ENCODE measurements at places on chromosomes 16 and 17.
A peak's percentile ranks its signal among the peaks of the same experiment; 100 is the strongest.

DNA sequence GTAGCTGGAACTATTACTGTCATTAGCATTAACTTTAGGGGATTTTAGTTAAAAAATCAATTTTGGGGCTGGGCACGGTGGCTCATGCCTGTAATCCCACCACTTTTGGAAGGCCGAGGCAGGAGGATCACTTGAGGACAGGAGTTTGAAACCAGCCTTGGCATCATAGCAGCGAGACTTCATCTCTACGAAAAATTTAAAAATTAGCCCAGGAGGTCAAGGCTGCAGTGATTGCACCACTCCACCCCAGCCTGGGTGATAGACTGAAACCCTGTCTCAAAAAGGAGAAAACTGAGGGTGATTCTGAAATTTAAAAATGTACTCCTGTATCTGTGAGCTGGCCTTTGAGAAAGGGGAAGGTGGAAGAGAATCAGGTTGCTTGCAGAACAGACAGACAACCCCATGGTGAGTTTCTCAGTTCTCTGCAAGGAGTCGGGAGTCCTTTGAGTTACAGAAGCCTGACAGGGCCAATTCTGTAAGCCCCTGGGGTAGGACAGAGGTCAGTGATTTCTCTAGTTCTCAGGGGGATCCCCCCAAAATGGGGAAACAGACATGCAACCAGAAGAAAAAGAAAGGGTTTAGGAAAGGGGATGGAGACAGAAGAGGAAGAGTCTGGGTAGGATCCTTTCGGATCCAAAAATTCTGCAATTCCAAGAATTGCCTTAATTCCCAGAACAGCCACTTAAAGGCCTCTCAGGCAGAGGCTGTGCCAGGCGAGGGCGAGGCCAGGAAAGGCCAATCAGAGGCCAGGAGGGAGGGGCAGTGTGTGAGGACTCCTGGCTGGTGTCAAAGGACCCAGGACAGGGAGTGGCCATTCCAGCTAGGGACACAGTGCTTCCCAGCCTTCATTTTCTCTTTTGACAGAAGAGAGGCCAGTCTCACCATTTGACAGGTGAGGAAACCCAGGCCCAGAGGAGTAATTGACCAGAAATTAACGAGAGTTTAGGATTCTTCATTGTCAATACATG lies 6.7 kb downstream of the NUPR1 start:
- H3K27me3 ChIP-seq, result no peaks in the 10 kb centered on the region
- no peaks in the 10 kb centered on the region for H3K4me1 ChIP-seq
- H3K36me3 ChIP-seq, result no peaks in the 10 kb centered on the region

DNA sequence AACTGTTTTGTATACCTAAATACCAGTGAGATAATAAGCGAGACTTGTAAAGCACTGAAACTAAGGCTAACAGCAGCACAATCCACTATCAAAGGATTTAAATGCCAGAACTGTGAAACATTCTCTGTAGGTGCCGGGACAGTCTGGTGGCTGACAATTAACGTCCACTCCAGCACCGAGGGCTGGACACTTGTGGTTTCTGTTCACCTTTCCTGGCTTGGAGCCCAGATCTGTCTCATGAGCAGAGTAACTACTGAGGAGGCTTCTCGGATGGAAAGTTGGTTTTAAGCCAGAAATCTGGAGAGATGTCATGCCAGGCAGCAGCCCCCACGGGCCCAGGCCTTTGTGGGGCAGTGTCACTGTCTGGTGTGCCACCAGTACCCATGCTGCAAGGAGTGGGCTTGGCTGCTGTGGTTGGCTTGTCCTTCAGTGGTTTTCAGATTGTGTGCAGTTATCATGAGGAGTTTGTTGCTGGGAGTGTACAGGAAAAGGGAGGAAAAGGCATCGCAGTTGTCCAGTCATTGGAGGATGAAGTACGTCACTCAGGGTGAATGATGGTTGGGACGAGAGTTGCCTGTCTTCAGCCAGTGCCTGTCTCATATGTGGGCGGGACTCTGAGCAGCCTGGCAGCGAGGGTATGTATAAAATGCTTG lies 35.5 kb downstream of the UBN1 start:
- no peak for DNase-seq
- H3K27me3 ChIP-seq, result no peaks in the 10 kb centered on the region
- no peak overlapping the region for H3K4me3 ChIP-seq
- no peak overlapping the region for H3K27ac ChIP-seq
- H3K4me1 ChIP-seq, result no peaks in the 10 kb centered on the region
- peaks cover 94% of the 10 kb centered on the region for H3K36me3 ChIP-seq

GRCh38 chr17:33628500-33629346 lies 335.6 kb upstream of the ASIC2 start:
- H3K27me3 ChIP-seq, result no peaks in the 10 kb centered on the region
- H3K27ac ChIP-seq, result no peak overlapping the region
- H3K4me1 ChIP-seq, result no peaks in the 10 kb centered on the region
- H3K4me3 ChIP-seq, result no peak overlapping the region
- no peaks in the 10 kb centered on the region for H3K36me3 ChIP-seq
- no peak for DNase-seq

DNA sequence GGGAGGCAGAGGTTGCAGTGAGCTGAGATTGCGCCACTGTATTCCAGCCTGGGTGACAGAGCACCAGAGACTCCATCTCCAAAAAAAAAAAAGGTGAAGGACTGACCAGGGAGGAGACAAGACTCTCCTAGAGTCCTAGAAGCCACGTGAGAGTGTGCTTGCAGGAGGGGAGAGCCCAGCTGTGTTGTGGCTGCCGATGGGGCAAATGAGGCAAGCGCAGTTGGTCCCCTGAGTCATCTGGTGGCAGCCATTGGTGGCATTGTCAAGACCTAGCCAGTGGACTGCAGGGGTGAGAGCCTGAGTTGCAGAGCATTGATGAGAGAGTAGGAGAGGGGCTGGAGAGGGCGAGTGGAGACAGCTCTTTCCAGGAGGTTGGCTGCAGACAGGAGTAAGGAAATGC lies 278.0 kb downstream of the SNX29 start:
- no peak overlapping the region for H3K4me3 ChIP-seq
- no peak overlapping the region for H3K27ac ChIP-seq
- no peaks in the 10 kb centered on the region for H3K4me1 ChIP-seq

- no peaks in the 10 kb centered on the region for H3K27me3 ChIP-seq
- no peak overlapping the region for H3K4me3 ChIP-seq
- no peaks in the 10 kb centered on the region for H3K36me3 ChIP-seq
- H3K4me1 ChIP-seq, result no peaks in the 10 kb centered on the region
- DNase-seq, result no peak
- H3K27ac ChIP-seq, result no peak overlapping the region
Measured at GRCh38 chr17:41012326-41013120, 3.6 kb upstream of the KRTAP3-1 start.

GRCh38 chr17:42201458-42201772 lies 7.1 kb upstream of the GHDC start:
- no peak for DNase-seq
- H3K4me3 ChIP-seq, result no peak overlapping the region
- H3K27ac ChIP-seq, result no peak overlapping the region

GRCh38 chr16:47970291-47970931 lies 185.4 kb downstream of the ABCC12 start:
- no peak for DNase-seq
- H3K4me3 ChIP-seq, result no peak overlapping the region
- H3K27ac ChIP-seq, result no peak overlapping the region
- H3K4me1 ChIP-seq, result no peaks in the 10 kb centered on the region
- no peaks in the 10 kb centered on the region for H3K36me3 ChIP-seq
- H3K27me3 ChIP-seq, result no peaks in the 10 kb centered on the region

DNA sequence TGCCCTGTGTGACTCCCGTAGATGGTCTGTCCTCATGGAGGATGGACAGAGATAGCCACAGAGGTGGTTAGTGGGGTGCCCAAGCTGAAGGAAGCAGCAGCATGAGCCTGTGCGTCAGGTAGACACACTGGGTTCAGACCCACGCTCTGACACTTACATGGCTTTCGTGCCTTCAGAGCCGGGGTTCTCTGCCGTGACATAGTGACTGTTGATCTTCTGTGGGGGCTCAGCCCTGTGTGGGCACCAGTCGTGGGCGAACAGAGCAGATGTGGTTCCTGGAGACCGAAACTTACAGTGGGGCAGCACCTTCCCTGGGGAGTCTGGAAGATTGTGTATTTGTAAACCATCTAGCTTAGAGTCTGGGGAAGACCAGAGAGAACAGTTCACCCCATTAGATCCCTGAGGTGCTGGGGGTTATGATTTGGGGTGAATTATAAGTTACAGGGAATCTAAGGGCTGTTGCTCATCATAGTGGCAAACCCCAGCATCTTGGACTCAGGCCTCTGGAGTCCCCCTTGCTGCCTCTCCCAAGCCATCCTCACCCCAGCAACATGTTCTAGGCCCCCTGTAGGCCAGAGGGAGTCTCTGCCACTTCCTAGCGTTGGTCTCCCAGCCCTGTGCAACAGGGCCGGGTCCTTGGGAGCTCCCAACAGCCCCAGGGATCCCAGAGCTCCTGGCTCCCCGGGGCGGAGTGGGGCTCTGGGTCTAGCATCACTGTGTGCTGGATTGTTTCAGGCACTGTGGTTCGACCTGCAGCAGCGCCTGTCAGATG lies 28.6 kb downstream of the NECAB2 start:
- no peak overlapping the region for H3K4me3 ChIP-seq
- H3K36me3 ChIP-seq, result no peaks in the 10 kb centered on the region
- no peaks in the 10 kb centered on the region for H3K27me3 ChIP-seq
- peaks cover 8% of the 10 kb centered on the region for H3K4me1 ChIP-seq
- DNase-seq, result no peak

GRCh38 chr16:27317320-27317719 lies 3.5 kb downstream of the IL4R start:
- H3K4me1 ChIP-seq, result peaks cover 37% of the 10 kb centered on the region
- H3K27me3 ChIP-seq, result no peaks in the 10 kb centered on the region

- no peak overlapping the region for H3K4me3 ChIP-seq
- peaks cover 10% of the 10 kb centered on the region for H3K4me1 ChIP-seq
- H3K27me3 ChIP-seq, result peaks cover 3% of the 10 kb centered on the region
- DNase-seq, result peak; percentile 72
- no peak overlapping the region for H3K27ac ChIP-seq
Measured at GRCh38 chr17:76872221-76872873, 4.1 kb downstream of the MGAT5B start.

DNA sequence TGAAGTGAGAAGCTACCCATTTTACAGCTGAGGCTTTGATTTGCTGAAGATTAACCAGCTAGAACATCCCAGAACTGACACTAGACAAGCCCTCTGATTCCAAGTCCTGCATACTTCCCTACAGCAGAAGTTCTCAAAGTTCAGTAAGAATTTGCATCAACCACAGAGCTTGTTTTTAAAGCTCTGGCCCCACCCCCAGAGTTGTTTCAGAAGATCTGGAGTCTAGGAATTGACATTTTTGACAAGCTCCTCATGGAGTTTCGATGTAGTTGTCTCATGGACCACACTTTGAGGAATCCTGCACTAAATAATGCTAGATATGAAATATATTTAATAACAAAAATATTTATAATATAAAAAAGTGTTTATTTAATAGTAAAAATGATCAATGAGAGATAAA lies 120.3 kb upstream of the ADAMTS18 start:
- no peak overlapping the region for H3K27ac ChIP-seq
- H3K27me3 ChIP-seq, result peaks cover 3% of the 10 kb centered on the region
- H3K4me1 ChIP-seq, result no peaks in the 10 kb centered on the region

DNA sequence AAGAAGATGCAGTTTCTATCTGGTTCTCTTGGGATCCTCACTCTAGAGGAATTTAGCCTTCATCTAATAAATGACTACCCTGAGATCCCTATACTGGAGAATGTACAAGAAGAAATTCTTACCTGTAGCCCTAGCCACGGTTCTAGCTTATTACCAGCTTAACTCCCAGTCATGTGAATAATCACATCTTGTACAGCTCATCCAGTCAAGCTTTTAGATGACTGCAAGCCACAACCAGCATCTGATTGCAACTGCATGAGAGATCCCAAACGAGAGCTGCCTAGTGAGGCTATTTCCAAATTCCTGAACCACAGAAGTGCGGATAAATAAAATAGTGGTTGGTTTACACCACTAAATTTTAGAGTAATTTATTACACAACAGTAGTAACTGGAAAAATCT lies 196.0 kb upstream of the CPHXL start:
- H3K4me1 ChIP-seq, result no peaks in the 10 kb centered on the region
- no peak overlapping the region for H3K27ac ChIP-seq
- DNase-seq, result no peak
- H3K36me3 ChIP-seq, result no peaks in the 10 kb centered on the region
